ENCODE measurements at places on chromosomes 16 and 17.

DNA sequence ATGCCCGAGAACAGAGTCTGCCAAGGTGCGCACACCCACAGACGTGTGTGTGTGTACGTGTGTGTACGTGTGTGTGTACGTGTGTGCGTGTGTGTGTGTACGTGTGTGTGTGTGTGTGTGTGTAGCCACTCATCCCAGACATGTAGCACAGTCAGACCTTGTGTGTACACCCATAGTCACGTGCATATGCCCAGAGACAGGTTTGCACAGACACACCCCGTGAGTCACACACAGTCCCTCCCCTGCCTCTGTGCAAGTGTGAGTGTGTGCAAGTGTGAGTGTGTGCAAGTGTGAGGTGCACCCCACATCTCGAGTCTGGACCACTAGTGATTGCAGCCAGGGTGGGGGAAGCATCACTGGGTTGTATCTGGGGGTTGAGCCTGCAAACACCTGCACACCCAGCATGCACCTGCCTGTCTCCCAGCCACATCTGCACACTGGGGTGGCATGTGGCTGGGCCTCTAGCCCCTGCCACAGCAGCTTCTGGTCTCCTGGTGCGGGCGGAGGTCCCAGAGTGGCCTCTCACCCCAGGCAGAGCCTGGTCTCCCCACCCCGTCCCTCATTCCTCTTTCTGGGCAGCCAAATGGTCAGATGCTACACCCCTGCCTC lies 23.6 kb downstream of the BAHCC1 start:
- no peak for DNase-seq

DNA sequence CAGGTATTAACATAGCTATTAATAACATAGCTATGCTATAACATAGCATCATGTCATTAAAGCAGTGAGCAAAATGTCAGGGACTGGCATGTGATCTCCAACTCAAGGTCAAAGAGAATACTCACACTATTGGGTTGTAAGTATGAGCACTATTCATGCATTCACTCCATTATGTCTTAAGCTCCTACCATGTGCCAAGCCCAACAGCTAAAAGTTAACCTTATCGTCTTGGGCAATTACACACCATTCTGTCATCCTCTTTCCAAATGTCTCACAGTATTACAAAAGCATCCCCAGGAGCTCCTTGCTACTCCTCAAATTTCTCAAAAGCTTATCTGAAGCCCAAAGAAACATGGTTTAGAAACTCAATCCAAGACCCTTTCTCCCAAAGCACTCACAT lies 22.0 kb upstream of the NOG start:
- DNase-seq = no peak

GRCh38 chr17:11503308-11504035 lies 94.8 kb upstream of the DNAH9 start:
- no peak for DNase-seq

GRCh38 chr17:47423406-47424295 lies 99.9 kb downstream of the EFCAB13 start:
- no peak for DNase-seq

DNA sequence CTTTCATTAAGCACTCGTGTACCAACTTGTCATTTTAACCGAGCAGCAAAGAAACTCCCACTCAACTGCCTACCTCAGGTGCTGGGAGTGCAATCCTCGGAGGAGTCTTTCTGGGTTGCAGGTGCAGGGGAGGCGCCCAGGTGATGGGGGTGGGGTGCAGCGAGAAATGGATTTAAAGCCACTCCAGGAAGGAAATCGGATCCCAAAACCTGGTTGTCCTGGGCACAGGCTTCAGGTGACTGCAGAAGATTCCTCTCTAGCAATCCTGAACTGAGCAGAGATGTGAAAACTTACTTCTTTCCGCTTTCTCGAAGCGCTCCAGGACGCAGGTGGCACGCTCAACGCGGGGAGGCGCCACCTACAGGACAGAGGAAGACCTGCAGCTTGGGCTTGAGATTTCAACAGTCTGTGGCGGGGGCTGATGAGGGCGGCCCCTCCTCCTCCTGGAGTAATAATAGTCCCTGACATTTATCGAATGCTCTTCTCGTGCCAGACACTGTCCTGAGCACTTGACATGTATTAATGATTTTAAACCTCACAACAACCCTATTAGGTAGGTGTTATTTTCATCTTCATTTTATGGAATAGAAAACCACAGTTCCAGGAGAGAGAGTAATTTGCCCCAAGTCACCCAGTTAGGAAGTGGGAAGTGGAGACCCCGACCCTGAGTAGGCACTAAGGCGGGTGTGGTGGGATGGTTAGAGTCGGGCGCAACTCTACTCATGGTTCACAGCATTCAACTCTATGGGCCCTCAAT lies 27.2 kb upstream of the SKAP1 start:
- DNase-seq = peak; percentile 74

DNA sequence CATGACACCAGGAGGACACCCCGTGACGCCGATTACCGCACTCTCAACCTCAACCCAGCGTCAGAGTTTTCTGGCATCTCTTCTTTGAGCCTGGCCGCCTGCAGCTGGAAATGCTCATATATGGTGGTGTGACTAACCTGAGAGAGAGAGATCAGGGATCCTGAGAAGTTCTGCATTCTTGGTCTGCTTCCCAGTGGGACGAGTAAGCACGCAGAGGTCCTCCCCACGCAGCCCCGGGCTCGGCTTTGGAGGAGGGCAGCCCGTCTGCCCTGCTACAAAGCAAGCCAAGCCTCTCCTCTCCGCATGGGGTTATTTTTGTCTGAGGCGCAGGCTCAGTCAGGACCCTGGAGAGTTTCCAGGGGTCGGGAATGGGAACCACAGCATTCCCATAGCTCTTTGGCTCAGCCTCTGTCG lies 16.5 kb downstream of the CRISPLD2 start:
- no peak for DNase-seq

GRCh38 chr17:49971848-49972485 lies 3.0 kb downstream of the DLX4 start:
- no peak for DNase-seq

Data from activated naive CD4-positive, alpha-beta T cell treated with Interleukin-2 at 50 U/mL for 16 hours (primary cell).